CD4-positive, alpha-beta T cell (primary cell): ENCODE measurements at places on chromosomes 1 and 21. TPM values are rescaled to one million over a fixed set of nuclear protein-coding genes. Genes with fewer than 3 reads are reported as not detected.

MOB3C gene
- 7.8 TPM for total RNA-seq

DNA sequence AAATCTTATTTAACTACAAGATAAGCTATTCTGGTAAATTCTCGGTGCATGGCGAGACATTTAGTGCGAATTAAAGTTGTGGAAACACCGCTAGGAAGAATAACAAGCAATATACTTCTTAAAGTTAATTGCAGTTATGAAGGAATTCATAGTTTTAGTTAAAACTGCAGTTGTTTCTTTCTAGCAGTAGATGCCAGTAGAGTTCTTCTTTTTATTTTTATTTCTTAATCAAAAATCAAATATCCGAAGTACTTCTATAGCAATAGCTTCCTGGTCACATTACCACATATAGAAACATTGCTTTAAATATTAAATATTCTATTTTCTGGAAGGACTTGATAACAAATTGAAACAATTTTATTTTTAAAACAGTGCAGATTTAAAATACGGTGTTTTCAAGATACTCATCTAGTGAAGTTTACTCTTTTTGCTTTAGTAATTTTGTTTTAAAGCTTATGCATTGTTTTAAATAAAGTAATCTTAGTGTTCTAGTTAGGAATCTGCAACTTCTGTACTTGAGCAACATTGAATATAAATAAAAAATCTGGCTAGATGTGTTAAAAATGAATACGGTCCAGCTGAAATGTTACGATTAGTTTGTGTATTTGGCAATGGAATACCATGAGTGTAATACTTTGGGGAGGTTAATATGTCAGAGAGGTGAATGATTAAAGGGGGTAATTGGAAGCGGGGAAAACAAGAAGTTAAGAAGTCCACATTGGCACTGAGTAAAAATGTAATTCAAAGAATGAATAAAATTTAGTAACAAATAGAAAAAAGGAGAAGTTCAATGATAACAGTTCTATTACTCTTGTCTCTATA is 2.7 kb upstream of the PRKACB start:
- DNase-seq, result no peak

GNAT2 gene
- not detected for total RNA-seq

DNA sequence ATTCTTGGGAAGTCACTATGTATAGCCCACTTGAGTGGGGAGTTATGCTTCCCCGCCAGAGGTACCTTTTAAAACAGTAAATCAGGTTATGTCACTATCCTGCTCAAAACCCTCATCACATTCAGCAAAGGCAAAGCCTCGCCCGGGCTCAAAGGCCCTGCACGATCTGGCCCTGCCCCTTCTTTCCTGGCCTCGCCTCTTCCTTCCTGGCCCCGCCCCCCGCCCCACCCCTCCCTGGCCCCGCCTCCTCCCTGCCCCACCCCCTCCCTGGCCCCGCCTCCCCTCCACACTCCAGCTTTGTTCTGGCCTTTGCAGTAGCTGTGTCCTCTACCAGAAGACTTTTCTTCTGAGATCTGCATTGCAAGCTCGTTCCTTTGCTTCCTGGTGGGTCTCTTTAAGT is 6.6 kb downstream of the LDLRAD2 start:
- no peak for DNase-seq

DNA sequence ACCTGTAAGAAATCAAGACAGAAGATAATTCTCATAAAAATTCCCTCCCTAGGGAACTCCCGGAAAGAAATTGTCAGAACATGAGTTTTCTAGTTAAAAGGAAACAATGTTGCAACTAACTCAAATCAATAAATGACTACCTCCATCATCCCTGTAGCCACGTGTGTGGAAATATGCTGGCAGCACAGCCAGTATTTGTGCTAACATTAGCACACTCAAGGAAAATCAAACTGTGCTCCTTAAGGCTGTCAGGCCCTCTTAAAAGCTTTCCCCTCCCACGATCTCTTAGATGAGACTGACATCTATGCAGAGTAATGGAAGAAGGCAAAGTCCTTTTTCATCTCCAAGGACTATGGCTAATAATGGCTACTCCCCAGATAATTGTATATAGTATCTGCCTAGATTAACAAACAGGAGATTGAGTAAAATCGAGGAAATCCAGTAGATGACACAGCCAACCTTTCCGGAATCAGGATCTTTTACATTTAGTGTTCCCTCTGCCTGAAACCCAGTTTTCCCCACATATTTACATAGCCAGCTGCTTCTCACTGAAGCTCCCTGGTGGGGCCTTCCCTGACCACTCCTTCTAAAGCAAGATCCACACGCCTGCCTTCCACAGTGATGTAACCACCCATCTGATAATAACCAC is 50.9 kb upstream of the NR5A2 start:
- no peak for DNase-seq

CADM3 gene
- not detected for total RNA-seq
